ENCODE measurements at places on chromosomes 12 and 14. TPM values are rescaled to one million over a fixed set of nuclear protein-coding genes. Genes with fewer than 3 reads are reported as not detected.

Gene INHBE
- total RNA-seq = 3.8 TPM

Gene LUM
- total RNA-seq = 202 TPM

Gene PTPRR
- total RNA-seq = 0.58 TPM

Gene PIK3C2G
- not detected for total RNA-seq

Gene MIP
- not detected for total RNA-seq

Gene CLEC1B
- total RNA-seq = not detected

Gene ACVRL1
- total RNA-seq = 164 TPM

Gene PHETA1
- total RNA-seq = 9.9 TPM

Gene BICDL1
- total RNA-seq = under 0.01 TPM

Gene ASIC1
- total RNA-seq = 1.5 TPM

Gene TCL1B
- not detected for total RNA-seq

Gene RBP5
- 0.33 TPM for total RNA-seq

Gene STAB2
- total RNA-seq = not detected

Gene LRP1-AS
- not detected for total RNA-seq

Gene MED13L
- total RNA-seq = 93.1 TPM

Gene RNASE2
- not detected for total RNA-seq

Gene KCNC2
- total RNA-seq = not detected

Gene B4GALNT1
- 1.3 TPM for total RNA-seq

Gene DCTN2
- total RNA-seq = 139 TPM

Gene EMP1
- 84.7 TPM for total RNA-seq

Gene MMP19
- total RNA-seq = 12.1 TPM

Gene KCTD10
- total RNA-seq = 62.3 TPM

Gene TIMM9
- total RNA-seq = 26.6 TPM

Gene OR4E2
- total RNA-seq = not detected

Gene CD163L1
- not detected for total RNA-seq
